ENCODE measurements at places on chromosomes 5 and 9. TPM values are rescaled to one million over a fixed set of nuclear protein-coding genes. Genes with fewer than 3 reads are reported as not detected.

GRCh38 chr5:132658381-132659302 is 669 bp downstream of the IL13 start:
- DNase-seq: no peak

- DNase-seq: no peak
Measured at GRCh38 chr9:101758304-101758930, 20.0 kb upstream of the GRIN3A start.

- DNase-seq: no peak
Measured at GRCh38 chr5:170297589-170298462, at the start of gene LCP2. TSS of gene LCP2 (minus strand) at chr5:170297777. CDS start at chr5:170297611, 166 bp downstream.

NMUR2 gene
- total RNA-seq: not detected

DNAH5 gene
- 1.4 TPM for total RNA-seq

ANXA1 gene
- 3.1 TPM for total RNA-seq

C9orf43 gene
- total RNA-seq: 0.51 TPM

NDUFS6 gene
- 33.0 TPM for total RNA-seq

EQTN gene
- 1.1 TPM for total RNA-seq

Data from progenitor cell of endocrine pancreas (in vitro differentiated cells).